ENCODE measurements at places on chromosomes 4 and X.

GRCh38 chr4:917466-917865 lies 14.7 kb downstream of the GAK start:
- no peak for DNase-seq

DNA sequence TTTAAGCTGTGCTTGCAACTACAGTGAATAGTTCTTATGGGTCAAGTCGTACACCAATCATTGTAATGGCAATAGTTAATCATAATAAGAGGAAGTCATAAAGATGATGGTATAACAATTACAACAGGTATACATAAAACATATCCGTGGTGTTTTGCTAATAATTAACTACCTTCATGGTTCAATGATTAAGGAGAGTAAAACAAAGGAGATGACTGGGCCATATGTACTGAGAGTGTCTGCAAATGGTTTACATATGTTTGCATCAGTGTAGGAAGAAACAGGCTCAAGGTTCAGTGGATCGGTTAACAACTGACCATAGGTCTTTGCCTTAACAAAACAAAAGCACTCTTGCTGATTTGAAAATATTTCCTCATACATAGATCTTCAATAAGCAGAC lies 253.0 kb downstream of the COX7B2 start:
- DNase-seq = no peak

DNA sequence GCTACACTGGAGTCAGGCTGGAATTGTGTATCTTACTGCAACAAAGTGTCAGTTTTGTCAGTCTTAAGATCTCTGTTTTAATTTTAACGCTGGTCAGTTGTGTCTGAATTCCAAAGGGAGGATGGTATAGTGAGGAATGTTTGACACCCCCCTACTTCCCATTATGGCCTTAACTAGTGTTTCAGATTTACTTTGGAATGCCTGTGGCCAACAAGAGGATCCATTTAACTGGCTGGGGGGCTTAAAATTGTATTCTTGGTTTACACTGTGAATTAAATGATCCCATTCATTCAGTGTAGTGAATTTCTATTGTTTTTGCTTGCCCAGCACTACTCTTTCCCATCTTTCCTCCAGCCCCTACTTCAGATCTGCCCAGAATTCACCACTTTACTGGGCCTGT lies 75.8 kb upstream of the IQCM start:
- no peak for DNase-seq

GRCh38 chr4:185840953-185841352 lies 29.0 kb upstream of the SORBS2 start:
- no peak for DNase-seq

GRCh38 chrX:48936429-48937053 lies 17.7 kb upstream of the PIM2 start:
- DNase-seq = no peak

DNA sequence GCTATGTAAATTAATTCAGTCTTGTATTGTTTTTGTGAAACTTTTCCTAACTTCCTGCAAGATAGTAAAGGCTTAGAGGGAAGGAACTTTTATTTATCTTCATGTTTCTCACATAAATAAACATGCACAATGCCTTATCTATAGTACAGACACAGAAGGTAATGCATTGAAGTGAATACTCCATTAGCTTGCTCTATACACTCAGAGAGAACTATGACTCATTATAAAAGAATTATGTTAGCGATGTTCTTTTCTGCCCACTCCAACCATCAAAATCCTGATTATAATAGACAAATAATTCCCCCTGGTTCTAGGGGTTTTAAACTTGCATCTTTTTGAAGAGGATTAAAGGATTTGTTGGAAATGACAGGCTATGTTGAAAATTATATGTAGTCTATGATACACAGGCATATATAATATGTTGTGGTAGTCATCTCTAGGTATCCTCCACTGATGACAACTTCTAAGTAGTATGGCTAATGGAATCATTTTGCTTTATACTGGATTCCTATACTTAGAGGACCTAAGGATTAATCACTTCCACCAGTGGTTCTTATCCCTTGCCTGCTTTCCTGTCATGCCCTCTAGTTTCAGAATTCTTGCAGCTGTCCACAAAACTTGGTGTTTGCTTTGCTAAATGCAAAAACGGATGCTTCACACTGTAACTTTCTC lies 115.7 kb downstream of the NDST4 start:
- no peak for DNase-seq

- DNase-seq = peak; percentile 50
These were observed 64.8 kb upstream of the STOX2 start for GRCh38 chr4:183840311-183840710.

DNA sequence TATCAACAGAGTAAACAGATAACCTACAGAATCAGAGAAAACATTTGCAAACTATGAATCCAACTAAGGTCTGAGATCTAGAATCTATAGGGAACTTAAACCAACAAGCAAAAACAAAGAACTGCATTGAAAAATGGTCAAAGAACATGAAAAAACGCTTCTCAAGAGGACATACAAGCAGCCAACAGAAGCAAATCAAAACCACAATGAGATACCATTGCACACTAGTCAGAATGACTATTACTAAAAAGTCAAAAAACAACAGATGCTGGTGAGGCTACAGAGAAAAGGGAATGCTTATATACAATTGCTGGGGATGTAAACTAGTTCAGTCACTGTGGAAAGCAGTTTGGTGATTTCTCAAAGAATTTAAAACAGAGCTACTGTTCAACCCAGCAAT lies 255.7 kb downstream of the TMEM47 start:
- no peak for DNase-seq

DNA sequence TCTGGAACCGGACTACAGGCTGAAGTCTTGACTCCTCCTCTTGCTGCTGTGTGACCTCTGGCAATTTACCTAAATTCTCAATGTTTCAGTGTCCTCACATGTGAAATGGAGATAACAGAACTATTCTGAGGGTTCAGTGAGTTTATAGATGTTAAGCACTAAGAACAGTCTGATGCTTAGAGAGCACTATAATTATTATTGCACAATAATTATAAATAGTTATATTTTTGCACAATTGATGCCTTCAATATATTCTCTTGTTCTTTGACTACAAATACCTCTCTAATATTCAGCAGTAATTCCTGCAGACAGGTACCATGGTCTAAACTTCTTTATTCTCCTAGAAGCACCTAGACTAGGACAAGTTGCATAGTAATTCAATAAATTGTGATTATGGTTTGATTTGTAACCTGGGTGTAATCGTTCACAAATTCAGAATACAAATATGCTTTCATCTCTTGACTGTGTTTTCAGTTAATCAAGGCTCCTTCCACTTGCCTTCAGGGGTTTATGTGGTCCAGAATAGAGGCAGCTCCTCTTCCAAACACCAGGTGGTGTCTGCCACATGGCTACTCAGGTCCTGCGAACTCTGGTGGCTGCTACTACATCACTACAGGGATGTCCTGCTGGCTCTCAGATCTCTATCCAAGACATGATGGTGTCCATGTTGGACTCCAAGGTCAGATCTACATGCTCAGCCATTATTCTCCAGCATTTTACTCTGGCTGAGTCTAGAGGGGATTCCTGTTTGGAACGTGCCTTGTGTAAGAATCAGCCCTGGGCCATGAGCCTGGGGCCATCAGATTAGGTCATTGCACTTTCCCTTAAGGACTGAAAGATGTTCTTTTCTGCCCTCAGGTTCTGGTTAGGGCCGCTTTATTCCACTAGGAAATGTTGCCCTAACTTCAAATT lies 103.4 kb downstream of the QRFPR start:
- DNase-seq = no peak

GRCh38 chrX:24005867-24006266 lies 21.1 kb downstream of the KLHL15 start:
- no peak for DNase-seq

DNA sequence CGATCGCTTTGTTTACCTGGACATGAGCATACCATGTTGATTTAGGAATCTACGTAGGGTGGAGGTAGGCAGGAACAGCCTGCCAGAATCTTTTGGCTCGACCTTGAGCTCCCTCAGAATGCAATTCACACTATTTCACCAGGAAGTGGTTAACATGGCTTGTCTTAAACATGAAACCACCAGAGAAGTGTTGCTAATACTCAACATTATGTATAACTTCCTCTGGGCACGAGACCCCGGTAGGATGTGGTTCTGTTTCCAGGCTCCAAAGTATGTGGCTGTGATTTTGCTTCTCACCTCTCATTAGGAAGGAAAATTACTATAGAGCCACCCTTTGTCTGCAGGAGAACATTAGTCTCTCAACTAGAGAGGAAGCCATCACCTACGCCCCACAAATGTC lies 59.0 kb upstream of the VCX3B start:
- no peak for DNase-seq

DNA sequence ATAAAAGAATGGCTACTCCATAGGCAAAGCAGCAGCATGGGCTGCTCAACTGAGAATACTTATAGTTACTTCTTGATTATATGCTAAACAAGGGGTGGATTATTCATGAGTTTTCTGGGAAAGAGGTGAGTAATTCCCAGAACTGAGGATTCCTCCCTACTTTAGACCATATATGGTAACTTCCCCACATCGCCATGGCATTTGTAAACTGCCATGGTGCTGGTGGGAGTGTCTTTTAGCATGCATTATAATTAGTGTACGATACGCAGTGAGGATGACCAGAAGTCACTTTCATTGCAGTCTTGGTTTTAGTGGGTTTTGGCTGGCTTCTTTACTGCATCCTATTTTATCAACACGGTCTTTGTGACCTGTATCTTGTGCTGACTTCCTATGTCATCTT lies 141.5 kb downstream of the MAGEB17 start:
- no peak for DNase-seq

DNA sequence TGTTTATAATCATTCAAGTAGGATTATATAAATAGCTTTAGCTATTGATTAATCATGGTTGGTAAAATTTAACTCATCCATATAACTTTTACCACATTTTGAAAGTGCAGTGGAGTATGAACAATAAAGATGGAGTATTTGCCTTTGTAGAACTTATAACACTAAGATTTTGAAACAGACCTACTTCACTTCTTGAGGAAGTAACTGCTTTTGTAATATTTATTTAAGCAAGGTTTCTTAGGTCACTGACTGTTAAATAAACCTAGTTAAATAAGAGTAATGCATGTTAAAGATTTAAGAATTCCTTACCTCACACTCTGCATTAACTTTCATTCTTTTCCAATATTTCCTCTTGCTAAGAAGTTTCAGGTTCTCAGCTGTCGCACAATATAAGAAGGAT lies 242.5 kb downstream of the CFAP299 start:
- no peak for DNase-seq

DNA sequence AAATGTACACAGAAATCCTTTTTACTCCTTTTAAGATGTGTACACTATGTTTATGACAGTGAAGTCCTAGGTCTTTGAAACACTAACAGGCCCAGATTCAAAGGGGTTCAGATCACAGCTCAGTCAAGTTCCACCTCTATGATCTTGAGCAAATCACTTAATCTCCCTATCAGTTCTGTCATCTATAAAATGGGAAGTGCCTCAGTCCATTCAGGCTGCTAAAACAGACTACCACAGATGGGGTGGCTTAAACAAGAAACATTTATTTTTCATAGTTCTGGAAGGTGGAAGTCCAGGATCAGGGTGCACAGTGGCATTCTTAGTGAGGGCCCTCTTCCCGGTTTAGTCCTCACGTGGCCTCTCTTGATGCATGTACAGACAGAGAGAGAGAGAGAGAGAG lies 117.1 kb downstream of the CORIN start:
- no peak for DNase-seq

- no peak for DNase-seq
These were observed 78.2 kb downstream of the BEND4 start for GRCh38 chr4:42074294-42074693.

DNA sequence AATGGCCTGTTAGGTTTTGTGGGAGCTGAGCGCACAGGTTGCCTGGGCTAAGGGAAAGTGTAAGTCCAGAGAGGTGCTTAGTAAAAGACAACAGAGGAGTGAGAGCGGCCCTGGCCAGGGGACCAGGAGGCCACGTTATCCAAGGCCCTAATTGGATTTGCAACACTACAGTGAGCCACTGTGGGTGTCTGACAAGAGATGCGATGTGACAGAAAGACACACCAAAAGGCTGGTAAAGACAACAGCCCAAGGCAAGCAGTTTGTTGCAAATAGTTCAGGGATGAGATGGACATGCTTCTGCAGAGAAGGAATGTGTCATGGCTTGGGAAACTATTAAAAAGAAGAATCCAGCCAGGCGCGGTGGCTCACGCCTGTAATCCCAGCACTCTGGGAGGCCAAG lies 162.7 kb upstream of the KIT start:
- no peak for DNase-seq

- DNase-seq = no peak
These were observed 192.9 kb downstream of the ARHGAP10 start for GRCh38 chr4:147924604-147925412.

GRCh38 chrX:19613645-19614323 lies 98.5 kb upstream of the MAP3K15 start:
- no peak for DNase-seq

- DNase-seq = no peak
These were observed 111.9 kb upstream of the CBR4 start for GRCh38 chr4:169121861-169122382.

DNA sequence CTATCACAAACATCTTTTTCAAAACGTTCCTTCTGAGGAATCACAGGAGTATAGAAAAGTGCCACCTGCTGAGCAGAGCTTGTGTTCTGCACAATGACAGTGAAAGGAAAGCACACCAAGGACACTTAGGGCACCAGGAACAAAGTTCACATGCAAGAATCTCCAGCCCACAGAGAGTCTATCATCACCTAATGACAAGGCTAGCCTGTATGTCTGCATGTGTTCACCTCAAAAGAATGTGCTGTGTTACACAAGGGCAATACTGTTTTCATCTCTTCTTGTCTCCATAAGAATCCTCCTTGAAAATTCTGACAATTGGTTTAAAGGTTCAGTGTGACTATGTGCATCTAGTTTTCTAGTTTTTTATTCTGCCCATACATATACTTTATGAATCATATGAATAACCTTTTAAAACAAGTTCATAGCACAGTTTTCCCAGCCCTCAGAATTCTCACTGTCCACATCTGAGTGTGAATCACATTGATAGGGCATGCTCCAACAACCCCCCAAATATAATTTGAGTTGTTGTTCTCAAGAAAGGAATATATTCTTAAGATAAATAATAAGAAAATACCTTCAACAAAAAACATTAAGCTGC lies 118.0 kb downstream of the PWWP3B start:
- DNase-seq = no peak
